Caudate nucleus (tissue), 63 donors: ENCODE measurements at places on chromosomes 12 and 14.
A peak's percentile ranks its signal among the peaks of the same experiment; 100 is the strongest.

DNA sequence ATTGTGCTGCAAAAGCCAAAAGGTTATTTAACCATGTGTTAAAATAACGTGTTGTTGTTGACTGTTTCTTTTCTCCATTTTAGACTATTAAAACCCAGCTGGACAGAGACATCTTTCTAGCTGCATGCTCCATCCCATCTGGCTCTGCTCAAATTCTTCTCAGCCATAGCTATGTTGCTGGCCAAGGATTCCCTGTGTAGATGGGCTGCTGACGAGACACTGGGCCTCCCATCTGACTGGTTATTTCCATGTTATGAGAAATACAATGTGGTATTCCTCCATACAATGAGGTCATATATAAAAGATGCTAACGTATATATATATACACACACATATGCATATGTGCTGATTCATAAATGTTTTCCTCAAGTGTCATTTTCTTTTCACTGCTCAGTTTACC, 30.1 kb downstream of the MED13L start:
- DNase-seq = no peak

DNA sequence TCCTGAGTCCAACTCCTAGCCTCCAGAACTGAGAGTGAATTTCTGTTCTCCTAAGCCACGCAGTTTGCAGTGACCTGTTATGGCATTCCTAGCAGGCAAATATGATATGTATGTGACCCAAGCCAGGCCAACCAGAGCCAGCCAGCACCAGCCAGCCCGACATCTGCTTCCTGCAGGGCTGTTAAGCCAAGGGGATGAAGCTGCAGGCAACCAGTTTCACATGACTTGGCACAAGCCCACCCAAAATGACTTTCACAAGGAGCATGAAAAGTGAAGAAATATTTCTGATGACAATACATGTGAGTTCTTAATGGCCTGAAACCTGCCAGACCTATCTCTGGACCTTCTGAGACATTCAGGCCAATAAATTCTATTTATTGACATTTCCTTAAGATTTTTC, 68.1 kb downstream of the ITPK1 start:
- DNase-seq = no peak

- DNase-seq = no peak
Measured at GRCh38 chr12:68792952-68793351, 15.0 kb upstream of the MDM2 start.

DNA sequence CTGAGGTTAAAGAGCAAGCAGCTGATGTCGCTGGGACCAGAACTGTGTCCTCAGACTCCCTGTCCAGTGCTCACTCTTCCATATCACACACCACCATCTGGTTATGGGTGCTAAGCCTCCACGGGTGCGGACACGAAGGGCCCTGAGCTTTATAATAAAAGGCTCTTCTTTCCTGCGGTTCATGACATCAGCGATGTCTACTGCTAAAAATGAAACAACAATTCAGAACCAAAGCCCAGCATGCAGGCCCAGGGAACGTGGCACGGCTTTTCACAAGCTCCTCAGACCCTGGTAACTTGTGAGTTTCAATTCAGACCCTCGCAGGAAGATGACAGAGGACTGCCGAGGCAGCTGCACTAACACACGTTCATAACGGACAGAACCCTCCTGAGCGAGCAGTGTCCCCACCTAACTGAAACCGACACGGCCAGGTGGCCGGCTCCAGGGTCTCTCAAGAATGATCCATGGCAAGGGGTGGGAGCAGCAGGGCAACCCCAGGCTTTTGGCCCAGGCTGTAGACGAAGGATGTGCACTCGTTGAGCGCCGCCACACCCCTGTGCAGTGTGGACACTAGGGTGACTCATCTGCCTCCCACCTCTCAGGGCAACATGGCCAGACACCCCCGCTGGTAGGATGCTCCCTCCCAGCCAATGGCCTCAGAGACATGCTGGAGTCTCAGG, 180.3 kb downstream of the CALM1 start:
- DNase-seq = no peak

GRCh38 chr12:55817345-55818139, at the start of the genes ORMDL2 and SARNP:
Gene ORMDL2, plus strand, starts transcription at chr12:55818041. Its CDS starts 959 bp downstream, at chr12:55819000.
Gene SARNP, minus strand, starts transcription at chr12:55817724. Its CDS starts 23 bp downstream, at chr12:55817701.
- DNase-seq = peak; percentile 99

DNA sequence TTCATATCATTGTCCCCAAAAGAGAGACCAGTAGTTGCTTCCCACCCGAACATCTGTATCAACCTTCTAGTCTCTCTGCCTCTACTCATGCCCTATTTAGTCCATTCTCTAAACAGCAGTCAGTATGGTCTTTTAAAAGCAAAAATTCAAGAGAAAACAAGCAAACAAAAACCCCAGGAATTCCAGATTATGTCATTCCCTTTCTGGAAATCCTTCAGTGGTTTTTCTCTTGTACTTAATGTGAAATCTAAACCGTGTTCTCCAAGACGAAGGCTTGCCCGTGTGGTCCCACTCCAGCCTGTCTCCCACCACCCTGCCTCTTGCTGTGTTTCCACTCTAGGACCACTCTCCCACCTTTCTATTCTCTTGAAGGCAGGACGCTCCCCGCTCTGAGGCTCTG, 90.8 kb downstream of the TMEM30B start:
- DNase-seq = no peak

GRCh38 chr12:62802321-62802720, 132.6 kb downstream of the PPM1H start:
- no peak for DNase-seq

- DNase-seq = no peak
Measured at GRCh38 chr12:69514845-69515244, 44.7 kb downstream of the FRS2 start.

GRCh38 chr12:130719263-130719859, 3.3 kb upstream of the RIMBP2 start:
- no peak for DNase-seq

DNA sequence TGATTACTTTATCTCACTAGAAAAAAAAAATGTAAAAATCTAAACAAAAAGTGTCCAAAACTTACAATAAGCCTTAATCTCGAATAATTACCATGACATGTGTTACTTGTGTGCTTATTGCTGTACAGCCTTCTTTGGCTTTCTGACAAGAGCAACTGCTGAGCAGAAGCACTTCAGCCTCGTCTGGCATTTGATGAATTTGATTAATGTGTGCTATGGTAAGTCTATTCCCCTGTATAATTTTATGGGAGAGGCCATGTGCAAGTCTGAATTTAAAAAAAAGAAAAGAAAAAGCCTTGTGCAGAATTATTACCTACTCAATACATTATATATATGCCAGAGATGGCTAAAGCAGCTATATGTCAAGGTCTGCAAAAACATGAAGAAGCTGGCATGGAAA, 113.9 kb downstream of the AEBP2 start:
- DNase-seq = no peak

GRCh38 chr14:22837114-22837749, 847 bp downstream of the MMP14 start:
- no peak for DNase-seq

DNA sequence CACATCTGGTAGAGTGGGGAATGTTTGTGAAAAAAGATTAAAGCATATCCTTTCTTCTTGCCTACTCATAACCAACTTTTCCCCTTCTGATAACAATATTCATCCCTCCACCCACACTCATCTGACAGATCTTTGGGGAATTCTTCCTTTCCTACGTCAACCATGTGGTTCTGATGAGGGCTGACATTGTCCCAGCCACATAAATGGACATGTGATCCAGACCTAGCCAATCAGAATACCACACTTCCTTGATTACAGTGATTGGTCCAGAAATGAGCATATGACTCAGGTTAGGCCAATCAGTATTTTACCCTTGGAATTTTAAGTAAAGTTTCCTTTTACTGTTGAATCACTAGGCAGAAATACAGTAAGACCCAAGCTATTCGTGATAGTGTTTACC, 58.9 kb downstream of the GPR65 start:
- DNase-seq = no peak

DNA sequence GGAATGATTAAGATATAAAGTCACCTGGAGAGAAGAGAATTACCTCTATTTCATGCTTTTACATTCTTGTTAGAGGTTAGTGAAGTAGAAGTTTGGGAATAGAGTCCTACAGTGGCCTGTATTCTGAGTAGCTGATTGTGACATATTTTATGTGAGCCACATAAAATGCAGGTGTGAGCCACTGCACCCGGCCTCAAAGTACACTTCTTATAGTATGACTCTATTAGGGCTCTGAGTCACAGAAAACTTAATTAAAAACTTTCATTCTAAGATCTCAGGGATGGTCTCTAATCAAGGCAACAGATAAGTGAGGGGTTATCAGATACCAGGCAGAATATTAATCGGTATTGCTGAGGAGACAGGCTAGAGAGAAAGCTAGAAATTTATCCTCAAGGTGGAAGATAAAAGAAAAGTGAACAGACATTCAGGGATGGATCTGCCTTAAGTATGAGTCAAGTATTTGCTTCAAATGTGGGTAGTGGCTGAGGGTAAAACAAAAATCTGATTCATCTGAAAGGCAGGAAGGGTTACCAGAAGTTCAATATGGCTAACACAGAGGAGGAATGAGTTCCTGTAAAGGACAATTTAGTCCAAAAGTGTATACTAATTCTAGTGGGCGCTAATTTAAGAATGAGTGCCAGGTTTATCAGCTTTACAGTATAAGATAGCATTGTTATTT, 5.5 kb upstream of the G2E3 start:
- DNase-seq = no peak

- no peak for DNase-seq
Measured at GRCh38 chr14:27012641-27013040, 414.8 kb upstream of the NOVA1 start.

DNA sequence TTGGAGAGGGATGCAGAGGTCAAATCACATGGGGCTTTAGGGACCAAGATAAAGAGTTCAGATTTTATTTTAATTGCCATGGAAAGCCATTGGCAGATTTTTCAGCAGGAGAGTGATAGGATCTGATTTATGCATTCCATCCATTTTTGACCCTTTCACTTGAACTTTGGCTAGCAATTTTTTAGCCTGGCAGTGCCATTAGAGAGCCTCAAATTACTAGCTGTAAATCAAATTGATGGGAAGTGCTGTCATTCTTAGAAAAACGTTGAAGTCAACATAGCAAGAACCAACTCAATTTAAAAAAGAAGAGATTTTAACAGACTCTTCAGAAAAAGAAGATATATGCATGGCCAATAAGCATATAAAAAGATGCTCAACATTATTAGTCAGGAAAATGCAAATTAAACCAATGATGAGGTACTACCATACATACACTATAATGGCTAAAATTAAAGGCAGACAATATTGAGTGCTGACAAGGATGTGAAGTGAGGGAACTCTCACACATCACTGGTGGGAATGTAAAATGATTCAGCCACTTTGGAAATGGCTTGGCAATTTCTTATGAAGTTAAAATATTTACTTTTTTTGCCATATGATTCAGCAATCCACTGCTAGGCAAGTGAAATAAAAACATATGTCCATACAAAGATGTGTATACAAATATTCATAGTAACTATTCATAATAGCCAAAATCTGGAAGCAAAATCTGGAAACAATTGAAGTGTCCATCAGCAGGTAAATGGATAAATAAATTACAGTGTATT, 89.7 kb downstream of the PTCSC3 start:
- no peak for DNase-seq

DNA sequence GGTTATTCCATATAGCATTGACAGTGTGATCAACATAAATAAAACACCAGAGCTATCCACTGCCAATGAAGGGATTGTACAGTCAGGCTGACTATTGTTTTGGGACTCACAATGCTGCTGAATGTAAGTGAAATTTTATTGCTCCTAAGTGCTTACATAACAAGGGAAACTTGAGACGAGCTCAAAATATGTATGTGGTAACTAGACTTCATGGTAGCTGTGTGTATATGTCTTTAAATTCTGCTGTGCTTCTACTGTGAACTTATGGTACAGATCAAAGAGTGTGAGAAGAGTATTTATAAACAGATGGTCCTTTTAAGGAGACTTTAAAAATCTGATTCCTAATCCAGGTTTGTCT, 6.9 kb downstream of the FLRT2 start:
- no peak for DNase-seq

DNA sequence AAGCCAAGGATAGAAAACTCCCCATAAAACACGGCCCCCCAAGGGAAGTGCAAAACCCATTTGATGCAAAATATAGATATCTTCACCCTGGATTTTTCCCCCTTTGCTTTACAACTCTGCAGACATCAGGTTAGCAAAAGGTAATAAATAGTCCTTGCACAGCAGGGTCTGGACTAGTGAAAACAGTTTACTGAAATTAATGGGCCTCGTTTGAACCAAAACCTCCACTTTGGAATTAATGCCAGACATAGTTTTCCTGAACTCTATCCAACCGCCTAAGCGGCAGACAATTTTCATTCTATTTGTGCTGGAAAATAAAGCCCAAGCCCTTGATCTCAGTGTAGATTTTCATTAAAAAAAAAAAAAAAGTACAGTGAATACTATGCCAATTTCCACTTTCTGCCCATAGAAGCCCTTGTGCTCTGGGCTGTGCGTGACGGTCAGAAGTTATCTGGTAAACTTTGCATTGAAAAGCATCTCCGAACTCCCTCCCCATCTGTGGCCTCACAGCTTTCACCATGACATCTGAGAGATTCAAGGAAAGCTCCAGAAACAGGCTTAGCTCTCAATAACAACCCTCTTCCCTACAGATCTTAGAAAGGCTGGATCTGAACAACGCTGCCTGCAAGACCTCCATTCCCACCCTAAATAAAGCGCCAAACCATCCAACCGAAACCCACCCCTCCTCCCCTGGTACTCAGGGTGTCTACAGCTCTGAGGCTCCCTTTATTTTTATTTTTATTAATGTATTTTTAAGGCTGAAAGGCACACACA, 11.0 kb upstream of the IRF2BPL start:
- DNase-seq = no peak

DNA sequence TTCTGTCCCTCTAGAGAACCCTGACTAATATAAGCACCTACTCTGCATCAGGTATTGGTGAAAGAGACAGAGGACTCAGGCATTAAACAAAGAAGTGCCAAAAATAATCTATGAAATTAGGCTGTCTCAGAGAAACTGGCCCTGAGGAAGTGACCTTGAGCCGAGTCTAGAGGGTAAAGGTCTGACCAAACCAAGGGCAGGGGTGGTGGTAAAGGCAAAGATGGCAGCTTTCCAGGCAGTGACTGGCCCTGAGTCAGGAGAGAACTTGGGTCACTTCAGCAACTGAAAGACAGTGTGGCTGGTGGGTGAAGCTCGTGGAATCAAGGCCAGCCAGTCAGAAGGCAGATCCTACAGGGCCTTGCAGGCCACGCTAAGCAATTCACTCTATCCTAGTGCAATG, 30.6 kb downstream of the CDKL1 start:
- DNase-seq = no peak

GRCh38 chr14:86756521-86757190, 1226.7 kb downstream of the FLRT2 start:
- no peak for DNase-seq

DNA sequence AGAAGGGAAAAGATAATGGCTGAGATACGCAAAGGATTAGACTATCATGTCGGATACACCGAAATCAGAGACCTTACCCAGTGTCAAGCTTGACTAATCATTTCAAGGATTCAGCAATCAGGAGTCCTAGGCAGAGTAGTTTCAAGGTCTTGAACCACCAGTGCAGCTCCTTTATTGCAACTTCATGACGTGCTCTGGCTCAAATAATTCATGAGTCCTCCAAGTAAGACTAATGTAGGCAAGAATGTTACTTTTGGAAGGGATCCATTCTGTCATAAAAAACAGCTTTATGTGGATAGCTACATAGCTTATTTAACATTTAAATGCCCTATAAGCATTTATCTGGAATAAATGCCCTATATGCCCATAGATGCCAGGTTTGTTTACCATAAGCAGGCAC, 123.2 kb downstream of the LMO3 start:
- DNase-seq = no peak
